ENCODE measurements at places on chromosomes 3 and 15. TPM values are rescaled to one million over a fixed set of nuclear protein-coding genes. Genes with fewer than 3 reads are reported as not detected.

The BCL6 gene
- 97.9 TPM for total RNA-seq

The PPARG gene
- 23.5 TPM for total RNA-seq

The LTF gene
- total RNA-seq, result 1.4 TPM

The TMEM212 gene
- total RNA-seq, result not detected

The SLC22A14 gene
- not detected for total RNA-seq

The CCR2 gene
- total RNA-seq, result 0.11 TPM

The HRG gene
- 6.9 TPM for total RNA-seq

The TGM5 gene
- not detected for total RNA-seq

The WNT5A gene
- total RNA-seq, result 11.3 TPM

The NAA50 gene
- total RNA-seq, result 56.0 TPM

The MESP1 gene
- total RNA-seq, result 0.85 TPM

The SLC9C1 gene
- total RNA-seq, result 0.32 TPM

The CHST2 gene
- 16.6 TPM for total RNA-seq

The PLA2G4D gene
- total RNA-seq, result not detected
